RWPE2 (cell line): ENCODE measurements at places on chromosomes 4 and X.

DNA sequence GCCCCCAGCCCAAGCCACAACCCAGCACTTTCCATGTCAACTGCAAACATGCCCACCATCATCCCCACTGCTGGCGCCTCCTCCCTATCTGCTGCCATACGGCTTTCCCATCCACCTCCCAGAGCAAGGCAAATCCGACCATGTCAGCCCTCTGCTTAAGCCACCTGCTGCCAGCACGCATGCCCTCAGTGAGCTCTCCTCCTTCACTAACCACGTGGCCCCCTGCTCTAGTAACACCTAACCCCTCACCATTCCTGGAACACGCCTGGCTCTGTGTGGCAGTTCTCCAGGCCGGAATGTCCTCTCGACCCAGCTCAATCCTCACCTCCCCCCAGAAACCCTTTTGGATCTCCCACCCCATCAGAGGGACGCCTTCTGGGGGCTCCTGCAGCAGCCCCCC is 17.4 kb downstream of the BCAP31 start:
- no peak overlapping the region for H3K27ac ChIP-seq
- H3K27me3 ChIP-seq, result no peaks in the 10 kb centered on the region
- H3K36me3 ChIP-seq, result peaks cover 10% of the 10 kb centered on the region; the same call in 1 of the 2 replicates
- H3K4me3 ChIP-seq, result no peak overlapping the region

- DNase-seq, result peak; percentile 73
- peaks cover 11% of the 10 kb centered on the region for H3K4me1 ChIP-seq
- H3K36me3 ChIP-seq, result no peaks in the 10 kb centered on the region
- peak overlapping the region; percentile 64 for H3K27ac ChIP-seq
- H3K4me3 ChIP-seq, result no peak overlapping the region
- H3K27me3 ChIP-seq, result no peaks in the 10 kb centered on the region
Measured at GRCh38 chrX:68895341-68895755, 66.5 kb downstream of the EFNB1 start.

- H3K4me1 ChIP-seq, result peaks cover 3% of the 10 kb centered on the region
- DNase-seq, result no peak
- no peak overlapping the region for H3K4me3 ChIP-seq
- H3K27me3 ChIP-seq, result peaks cover 69% of the 10 kb centered on the region
- H3K27ac ChIP-seq, result no peak overlapping the region
- no peaks in the 10 kb centered on the region for H3K36me3 ChIP-seq
Measured at GRCh38 chr4:54228546-54228945, 547 bp upstream of the PDGFRA start.

DNA sequence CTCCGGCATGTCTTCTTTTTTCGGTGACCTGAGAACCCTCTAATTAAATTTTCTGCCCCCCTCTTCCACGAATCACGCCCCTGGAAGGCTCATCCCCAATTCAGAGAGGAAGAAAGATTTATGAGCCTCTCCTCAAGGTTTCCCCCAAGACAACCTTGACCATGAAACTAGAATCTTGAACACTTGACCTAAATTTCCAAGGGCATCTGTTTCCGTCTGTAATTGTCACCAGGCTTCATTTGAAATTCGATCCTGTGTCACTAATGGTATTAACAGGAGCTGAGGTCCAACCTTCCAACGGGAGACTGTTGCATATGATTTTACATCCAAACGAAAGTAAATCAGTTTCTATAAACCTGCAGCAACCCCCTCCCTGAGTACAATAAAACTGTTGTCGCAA is 139.9 kb upstream of the ZIC3 start:
- peaks cover 20% of the 10 kb centered on the region for H3K27me3 ChIP-seq
- no peak overlapping the region for H3K27ac ChIP-seq
- H3K36me3 ChIP-seq, result no peaks in the 10 kb centered on the region

DNA sequence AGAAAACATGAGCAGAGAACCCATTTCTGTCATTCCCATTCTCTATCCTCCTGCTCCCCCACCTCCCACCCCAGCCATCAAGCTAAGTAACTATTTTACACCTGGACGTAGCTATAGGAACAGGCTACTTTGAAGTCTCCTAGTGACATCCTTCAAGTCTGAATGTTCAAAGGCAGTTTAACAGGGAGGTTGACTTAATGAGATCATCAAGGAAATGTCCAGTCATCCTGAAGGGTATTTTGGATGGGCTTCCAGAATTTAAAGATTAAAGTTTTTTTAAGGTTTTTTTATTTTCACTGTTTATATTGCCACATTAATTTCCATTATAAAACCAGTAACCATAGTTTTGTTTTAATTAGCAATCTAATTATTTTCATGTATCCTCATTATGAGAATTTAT is 41.1 kb downstream of the HPF1 start:
- no peaks in the 10 kb centered on the region for H3K27me3 ChIP-seq
- no peak overlapping the region for H3K27ac ChIP-seq
- H3K4me3 ChIP-seq, result no peak overlapping the region
- no peak for DNase-seq
- H3K4me1 ChIP-seq, result no peaks in the 10 kb centered on the region

DNA sequence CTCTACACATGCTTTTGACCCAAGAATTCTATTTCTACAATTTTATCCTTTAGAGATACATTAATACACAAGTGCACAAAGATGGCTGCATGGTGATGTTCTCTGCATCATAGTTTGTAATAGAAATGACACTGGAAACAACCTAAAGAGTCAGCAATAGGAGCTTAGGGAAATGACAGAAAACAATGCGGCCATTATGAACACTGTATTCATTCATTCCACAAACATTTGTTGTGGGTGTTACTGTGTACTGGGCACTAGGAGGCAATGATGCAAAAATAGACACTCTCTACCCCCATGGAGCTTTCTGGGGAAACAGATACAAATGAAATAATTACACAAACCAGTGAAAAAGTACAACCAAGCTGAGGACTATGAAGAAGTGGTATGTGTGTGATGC is 32.0 kb downstream of the IDS start:
- no peak overlapping the region for H3K4me3 ChIP-seq
- no peaks in the 10 kb centered on the region for H3K27me3 ChIP-seq
- no peak for DNase-seq
- no peaks in the 10 kb centered on the region for H3K4me1 ChIP-seq
- H3K36me3 ChIP-seq, result no peaks in the 10 kb centered on the region
- H3K27ac ChIP-seq, result no peak overlapping the region

- no peak for DNase-seq
- H3K4me1 ChIP-seq, result no peaks in the 10 kb centered on the region
- no peaks in the 10 kb centered on the region for H3K27me3 ChIP-seq
- H3K36me3 ChIP-seq, result no peaks in the 10 kb centered on the region
- no peak overlapping the region for H3K27ac ChIP-seq
Measured at GRCh38 chr4:17762726-17763125, 18.7 kb downstream of the FAM184B start.

GRCh38 chr4:16205298-16206164 is 20.7 kb downstream of the TAPT1 start:
- no peak overlapping the region for H3K4me3 ChIP-seq
- peaks cover 10% of the 10 kb centered on the region for H3K36me3 ChIP-seq
- H3K27ac ChIP-seq, result no peak overlapping the region
- no peak for DNase-seq
- no peaks in the 10 kb centered on the region for H3K4me1 ChIP-seq

DNA sequence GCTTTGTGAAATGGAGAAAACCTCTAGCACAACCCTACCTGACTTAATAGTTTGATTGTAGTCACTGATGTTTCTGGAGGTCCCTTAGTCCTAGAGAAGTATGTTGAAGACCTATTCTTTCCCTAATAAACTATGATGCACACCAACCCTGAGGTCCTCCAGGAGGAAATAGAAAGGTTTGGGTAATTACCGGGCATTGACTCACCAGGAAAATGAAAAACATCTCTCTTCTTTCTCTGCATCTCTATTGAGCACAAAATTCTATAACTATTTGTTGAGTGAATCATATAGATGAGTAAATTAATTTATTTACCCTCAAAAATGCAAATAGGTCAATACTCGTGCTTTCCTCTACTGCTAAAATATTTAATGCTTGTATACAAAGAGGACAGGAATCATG is 582.4 kb upstream of the FAM241A start:
- peaks cover 4% of the 10 kb centered on the region for H3K4me1 ChIP-seq
- H3K27ac ChIP-seq, result peak overlapping the region; percentile 45
- H3K36me3 ChIP-seq, result no peaks in the 10 kb centered on the region
- no peak for DNase-seq
- no peaks in the 10 kb centered on the region for H3K27me3 ChIP-seq
- H3K4me3 ChIP-seq, result no peak overlapping the region

- H3K27me3 ChIP-seq, result no peaks in the 10 kb centered on the region
- H3K27ac ChIP-seq, result no peak overlapping the region
- H3K4me1 ChIP-seq, result no peaks in the 10 kb centered on the region
- no peak overlapping the region for H3K4me3 ChIP-seq
- no peaks in the 10 kb centered on the region for H3K36me3 ChIP-seq
- no peak for DNase-seq
Measured at GRCh38 chrX:45630078-45630477, 429.4 kb upstream of the DIPK2B start.

DNA sequence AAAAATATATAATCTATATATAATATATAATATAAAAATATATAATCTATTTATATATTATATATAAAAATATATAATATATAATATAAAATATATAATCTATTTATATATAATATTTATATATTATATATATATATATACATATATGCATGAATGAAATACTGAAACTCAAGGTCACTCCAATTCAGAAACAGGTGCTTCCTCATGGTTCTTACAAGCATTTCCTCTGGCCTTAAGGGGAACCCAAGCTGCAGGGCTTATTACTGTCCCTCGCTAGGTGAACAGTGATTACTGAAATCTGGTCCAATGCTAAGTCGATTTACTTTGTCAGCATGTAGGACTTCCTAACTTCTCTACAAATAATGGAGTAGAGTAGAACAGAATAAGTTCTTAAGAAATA is 174.3 kb downstream of the GPM6A start:
- no peaks in the 10 kb centered on the region for H3K27me3 ChIP-seq
- H3K27ac ChIP-seq, result no peak overlapping the region
- DNase-seq, result no peak
- no peaks in the 10 kb centered on the region for H3K36me3 ChIP-seq

DNA sequence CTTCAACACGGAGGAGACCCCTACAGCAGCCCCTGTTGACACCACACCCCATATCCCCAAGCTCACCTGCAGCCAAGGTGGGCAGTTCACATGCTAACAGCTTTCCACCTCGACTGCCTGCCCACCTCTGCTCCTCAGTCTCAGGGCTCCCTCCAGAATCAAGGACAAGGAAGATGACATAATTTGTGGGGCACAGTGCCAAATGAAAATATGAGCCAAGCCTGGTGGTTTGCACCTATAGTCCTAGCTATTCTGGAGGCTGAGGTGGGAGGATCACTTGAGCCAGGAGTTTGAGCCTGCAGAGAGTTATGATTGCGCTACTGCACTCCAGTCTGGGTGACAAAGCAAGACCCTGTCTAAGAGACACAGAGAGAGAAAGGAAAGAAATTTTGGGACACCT is 516.3 kb downstream of the BCOR start:
- no peaks in the 10 kb centered on the region for H3K36me3 ChIP-seq
- no peaks in the 10 kb centered on the region for H3K4me1 ChIP-seq
- no peak for DNase-seq
- no peak overlapping the region for H3K4me3 ChIP-seq
- no peaks in the 10 kb centered on the region for H3K27me3 ChIP-seq
- H3K27ac ChIP-seq, result no peak overlapping the region

- DNase-seq, result no peak
- H3K4me3 ChIP-seq, result no peak overlapping the region
- no peaks in the 10 kb centered on the region for H3K36me3 ChIP-seq
Measured at GRCh38 chr4:114229706-114230105, 250.3 kb upstream of the ARSJ start.

GRCh38 chrX:29880977-29881376 is 334.4 kb upstream of the MAGEB2 start:
- H3K27ac ChIP-seq, result no peak overlapping the region
- H3K4me3 ChIP-seq, result no peak overlapping the region
- no peak for DNase-seq
- H3K36me3 ChIP-seq, result no peaks in the 10 kb centered on the region
- no peaks in the 10 kb centered on the region for H3K4me1 ChIP-seq

DNA sequence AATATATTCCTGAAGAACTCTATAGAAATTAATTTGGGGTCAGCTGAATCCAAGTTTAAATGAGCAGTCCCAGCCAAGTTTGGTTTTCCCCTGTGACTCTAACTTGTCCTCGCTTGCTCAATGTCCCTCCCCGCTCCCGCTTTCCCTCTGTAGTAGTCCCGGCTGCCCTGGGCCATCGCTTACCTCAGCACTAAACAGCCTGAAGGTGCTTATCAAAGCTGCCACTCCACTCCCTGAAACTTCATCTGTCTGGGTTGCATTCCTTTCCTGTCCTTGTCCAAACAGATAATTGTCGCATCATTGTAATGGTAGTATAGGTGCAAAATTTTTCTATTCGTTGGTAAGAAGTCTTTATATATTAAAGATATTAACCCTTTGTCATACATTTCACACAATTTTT is 12.8 kb downstream of the SLC25A43 start:
- no peaks in the 10 kb centered on the region for H3K27me3 ChIP-seq
- DNase-seq, result no peak
- H3K4me1 ChIP-seq, result peaks cover 3% of the 10 kb centered on the region
- H3K4me3 ChIP-seq, result no peak overlapping the region
- no peak overlapping the region for H3K27ac ChIP-seq
- H3K36me3 ChIP-seq, result peaks cover 3% of the 10 kb centered on the region; the same call in 1 of the 2 replicates

DNA sequence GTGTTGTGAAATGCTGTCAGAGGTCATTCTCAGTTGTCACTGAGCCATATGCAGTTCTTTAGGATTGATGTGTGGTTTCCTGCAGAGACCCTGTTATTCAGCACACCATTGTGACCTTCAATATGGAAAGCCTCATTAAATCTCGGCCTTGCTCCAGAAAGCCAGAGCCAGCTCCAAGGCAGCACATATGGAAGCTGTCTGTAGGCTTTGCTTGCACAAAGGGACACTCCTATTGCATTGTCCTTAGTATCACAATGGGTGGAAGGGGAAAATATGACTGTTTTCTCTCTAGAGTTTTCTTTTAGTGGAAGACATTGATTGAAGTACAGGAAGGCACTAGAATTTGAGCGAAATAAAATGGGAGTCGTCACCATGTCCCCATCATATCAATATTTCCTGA is 179.0 kb downstream of the CEP135 start:
- H3K4me1 ChIP-seq, result no peaks in the 10 kb centered on the region
- H3K27ac ChIP-seq, result no peak overlapping the region
- H3K27me3 ChIP-seq, result no peaks in the 10 kb centered on the region
- no peak for DNase-seq
- H3K36me3 ChIP-seq, result no peaks in the 10 kb centered on the region
